ENCODE measurements at places on chromosomes 7 and 10.

GRCh38 chr10:102726274-102726673, 11.8 kb downstream of the SFXN2 start:
- no peak for DNase-seq

DNA sequence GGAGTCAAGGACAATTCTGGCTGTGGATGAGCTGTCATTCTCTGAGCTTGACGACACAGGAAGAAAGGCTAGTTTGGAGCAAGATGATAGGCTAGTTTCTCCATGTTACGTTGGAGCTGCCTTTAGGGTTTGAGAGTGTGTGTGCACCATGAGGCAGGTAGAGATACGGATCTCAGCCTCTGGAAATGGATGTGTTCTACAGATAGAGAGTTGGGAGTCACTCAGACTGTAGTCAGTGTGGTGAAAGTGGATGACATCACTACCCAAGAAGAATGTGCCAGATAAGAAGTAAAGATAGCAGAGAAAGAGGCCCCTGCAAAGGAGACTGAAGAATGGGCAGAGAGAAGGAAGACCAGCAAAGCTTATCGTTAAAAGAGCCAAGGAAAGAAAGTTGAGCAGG, 42.4 kb downstream of the PNLIPRP3 start:
- no peak for DNase-seq

DNA sequence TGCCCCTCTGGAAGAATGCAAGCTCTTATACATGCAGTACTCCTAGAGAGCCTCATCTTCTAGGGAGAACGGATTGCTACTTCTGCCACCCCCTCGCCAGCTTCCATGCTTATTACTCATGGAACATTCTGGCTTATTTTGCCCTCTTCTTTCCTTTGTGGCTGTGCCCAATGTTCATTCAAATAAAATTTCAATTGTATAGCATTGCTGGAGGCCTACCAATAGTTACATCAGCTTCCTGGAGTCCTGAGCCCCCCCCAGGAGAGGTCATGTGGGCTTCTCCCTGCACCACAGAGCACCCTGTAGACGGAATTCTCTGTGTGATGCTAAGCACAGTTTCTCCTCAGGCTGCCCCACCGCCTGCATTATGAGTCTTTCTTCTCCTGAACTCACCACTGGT, 1094.0 kb downstream of the KCNMA1 start:
- DNase-seq: no peak

DNA sequence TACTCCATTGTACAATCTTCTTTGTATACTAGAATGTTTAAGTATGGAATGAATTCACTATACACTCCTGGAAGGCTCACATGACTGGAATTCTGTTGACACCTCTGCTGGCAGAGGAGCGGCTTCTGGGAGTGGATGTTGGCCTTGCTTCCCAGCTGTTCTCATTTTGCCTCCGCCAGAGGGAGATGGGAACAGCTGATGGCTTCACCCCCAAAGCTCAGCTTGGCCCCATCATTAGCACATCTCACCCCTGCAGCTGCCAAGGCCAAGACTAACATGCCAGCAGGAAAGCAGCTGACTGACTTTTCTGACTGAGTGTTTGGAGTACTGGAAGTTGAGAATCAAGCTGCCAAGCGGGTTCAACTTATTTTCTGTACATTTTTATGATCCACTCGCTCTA, 15.1 kb downstream of the ADAM12 start:
- no peak for DNase-seq

GRCh38 chr7:5693529-5693928, 87.9 kb downstream of the RNF216 start:
- DNase-seq: peak; percentile 98

GRCh38 chr10:29623797-29624196, 11.0 kb downstream of the SVIL start:
- DNase-seq: peak; percentile 28

DNA sequence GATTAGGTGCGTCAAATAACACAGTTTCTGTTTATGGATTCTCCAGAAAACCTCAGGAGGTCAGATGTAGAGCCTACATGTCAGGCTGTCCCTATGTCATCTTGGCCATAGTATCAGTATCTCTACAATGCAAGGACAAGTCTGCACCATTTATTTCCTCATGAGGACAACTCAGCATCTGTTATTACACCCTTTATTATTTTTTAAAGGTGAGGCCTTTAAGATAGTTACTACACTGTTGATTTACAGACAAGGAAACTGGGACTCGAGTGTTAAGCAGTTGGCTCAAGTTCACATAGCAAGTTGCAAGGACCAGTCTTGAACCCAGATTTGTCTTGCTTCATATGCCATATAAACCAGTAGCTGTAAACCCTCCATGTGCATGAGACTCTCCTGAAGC, 23.2 kb upstream of the PPA1 start:
- no peak for DNase-seq

GRCh38 chr7:43790006-43790405, 31.5 kb downstream of the BLVRA start:
- DNase-seq: no peak

DNA sequence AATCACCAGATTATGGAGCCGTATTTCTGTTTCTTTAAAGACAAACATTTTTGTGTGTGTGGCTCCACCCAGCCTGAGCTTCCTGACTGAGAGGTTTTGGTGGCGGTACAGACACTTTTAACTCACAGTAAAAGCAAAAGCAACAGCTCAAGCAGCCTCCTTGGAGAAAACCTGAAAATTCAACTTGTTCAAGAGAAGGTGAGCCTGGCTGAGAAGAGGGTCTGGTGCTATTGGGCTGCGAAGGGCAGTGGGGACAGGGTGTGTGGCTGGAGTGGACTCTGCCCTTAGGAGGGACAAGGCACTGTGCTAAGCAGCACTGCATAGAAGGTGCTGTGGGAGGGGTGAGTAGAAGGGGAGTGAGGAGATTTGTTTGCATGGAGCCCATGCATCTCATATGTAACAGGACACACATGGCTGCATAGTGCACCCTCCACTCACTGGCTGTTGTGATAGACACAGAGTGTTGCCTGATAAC, at the start of gene GIMAP7:
Gene GIMAP7, plus strand, starts transcription at position 125 of the 475 bp plus-strand sequence. CDS start 5,103 bp downstream, outside the sequence.
- no peak for DNase-seq

GRCh38 chr10:61765176-61766087, 102.7 kb downstream of the CABCOCO1 start:
- no peak for DNase-seq

- DNase-seq: no peak
Observed at GRCh38 chr7:57404343-57404966, 45.5 kb upstream of the ZNF716 start.

DNA sequence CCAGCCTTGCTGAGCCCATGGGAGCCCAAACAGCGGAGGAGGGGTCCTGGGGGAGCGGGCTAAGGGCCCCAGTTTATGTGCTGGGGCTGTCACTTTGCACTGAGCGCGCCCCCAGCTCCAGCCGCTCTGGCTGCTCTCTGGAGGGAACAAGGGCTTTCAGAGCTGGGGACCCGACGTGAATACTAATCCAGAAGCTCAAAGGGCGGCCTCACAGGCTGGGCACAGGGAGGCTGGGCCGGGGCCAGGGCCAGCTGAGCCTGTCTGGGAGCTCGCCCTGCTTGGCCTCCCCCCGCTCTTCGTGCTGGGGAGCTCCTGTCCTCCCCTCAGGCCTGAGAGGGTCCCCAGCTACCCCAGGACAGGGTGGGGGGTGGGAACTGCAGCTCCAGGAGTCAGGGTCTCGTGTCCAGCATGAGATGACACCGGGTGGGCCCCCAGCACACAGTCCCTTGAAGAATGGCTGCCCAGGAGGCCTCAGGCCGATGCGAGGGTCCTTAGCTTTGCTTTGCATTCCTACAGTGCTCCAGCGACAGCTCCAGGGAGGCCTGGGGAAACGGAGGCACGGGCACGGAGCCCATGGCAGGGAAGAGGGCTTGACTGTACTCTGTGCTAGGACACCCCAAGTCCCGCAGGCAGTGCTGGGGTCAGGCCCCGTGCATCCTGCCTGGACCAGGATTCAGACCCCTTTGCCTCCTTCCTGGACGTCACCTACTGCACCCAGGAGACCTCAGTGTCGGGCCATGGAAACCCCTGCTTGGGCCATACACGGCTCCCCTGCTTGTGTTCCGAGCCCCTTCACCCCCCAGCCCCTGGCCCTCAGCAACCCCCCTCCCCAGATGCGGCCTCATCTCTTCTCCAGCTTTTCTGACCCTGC, 5.8 kb upstream of the AMZ1 start:
- DNase-seq: no peak

DNA sequence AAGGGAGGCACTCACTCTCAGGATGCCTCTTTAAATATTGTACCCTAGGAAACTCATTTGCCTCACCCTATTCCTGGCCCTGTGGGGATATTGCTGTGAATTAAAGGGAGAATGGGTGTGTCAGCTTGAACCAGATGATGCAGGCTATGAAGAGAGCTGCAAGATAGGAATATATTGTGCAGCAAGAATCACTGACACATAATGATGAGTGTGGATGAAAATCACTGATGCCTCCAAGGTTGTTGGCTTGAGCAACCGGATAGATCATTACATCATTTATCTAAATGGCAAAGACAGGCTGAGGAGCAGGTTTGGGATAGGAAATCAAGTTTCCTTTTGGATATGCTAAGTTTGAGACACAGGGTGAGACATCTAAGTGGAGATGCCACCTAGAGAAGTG, 6.2 kb downstream of the SLC26A4 start:
- DNase-seq: no peak

- DNase-seq: no peak
Observed at GRCh38 chr10:95517536-95518454, 43.4 kb downstream of the SORBS1 start.

DNA sequence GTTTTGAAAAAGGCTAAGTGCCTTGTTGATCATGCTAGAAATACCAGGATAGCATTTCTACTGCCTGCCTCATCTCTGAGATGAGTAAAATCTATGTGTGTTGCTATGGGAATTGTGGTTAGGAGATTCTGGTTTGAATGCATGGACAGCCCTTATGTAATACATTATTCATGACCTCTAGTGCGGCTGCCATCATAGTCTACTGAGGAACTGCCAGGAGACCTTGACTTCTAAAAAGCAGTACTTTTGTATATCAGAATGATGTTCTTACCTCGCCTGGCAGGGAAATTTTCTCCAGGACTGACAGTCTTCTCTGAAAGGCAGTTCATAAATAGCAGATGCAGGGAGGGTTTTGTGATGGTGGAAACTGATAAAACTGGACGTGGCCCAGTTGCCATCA, 248.5 kb downstream of the NSUN6 start:
- no peak for DNase-seq

- DNase-seq: no peak
Observed at GRCh38 chr10:18306031-18306430, 165.8 kb downstream of the CACNB2 start.

DNA sequence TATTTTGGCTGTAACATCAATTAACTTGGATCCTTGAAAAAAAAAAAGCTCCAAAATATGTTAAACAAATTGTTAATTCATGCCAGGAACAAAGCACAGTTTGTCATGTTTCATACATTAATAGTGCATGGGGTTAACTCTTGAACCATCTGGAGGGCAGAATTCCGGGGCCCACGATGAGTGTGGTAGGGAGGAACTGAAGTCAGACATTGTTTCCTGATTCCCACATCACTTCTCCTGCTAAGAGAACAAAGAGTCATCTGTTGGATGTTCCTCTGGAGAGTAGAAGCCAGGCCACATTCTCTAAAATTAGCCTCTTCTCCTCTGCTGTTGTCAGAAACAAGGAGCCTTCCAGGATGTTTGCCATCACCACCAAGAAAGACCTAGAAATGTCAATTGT, 54.6 kb downstream of the TMEM178B start:
- no peak for DNase-seq

DNA sequence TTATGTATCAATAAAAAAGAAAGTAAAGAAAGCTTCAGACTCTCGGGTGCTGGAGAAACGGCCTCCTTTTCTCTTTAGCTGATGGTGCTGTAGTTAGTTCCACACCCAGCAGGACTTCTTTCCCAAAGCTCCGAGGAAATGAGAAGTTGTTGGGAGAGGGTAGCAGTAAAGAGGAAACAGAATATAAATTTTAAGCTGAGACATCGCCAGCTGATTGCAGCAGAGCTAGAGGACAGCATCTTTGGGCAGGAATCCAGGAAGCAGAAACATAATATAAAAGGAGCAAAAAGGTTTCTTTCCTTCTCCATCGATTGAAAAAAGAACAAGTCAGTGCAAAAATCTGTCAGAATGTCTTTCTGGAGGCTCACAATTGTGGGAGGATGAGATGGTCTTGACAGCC, 616.9 kb upstream of the FOXK1 start:
- DNase-seq: no peak

DNA sequence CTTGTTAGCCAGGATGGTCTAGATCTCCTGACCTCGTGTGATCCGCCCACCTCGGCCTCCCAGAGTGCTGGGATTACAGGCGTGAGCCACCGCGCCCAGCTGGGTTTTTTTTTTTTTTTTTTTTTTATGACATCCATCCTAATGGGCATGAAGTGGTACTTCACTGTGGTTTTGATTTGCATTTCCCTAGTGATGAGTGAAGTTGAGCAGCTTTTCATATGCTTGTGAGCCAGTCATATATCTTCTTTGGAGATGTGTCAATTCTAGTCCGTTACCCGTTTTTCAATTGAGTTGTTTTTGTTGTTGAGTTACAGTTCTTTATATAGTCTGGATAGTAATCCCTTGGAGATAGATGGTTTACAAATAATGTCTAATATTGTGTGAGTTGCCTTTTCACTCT, 127.7 kb downstream of the SMURF1 start:
- no peak for DNase-seq

DNA sequence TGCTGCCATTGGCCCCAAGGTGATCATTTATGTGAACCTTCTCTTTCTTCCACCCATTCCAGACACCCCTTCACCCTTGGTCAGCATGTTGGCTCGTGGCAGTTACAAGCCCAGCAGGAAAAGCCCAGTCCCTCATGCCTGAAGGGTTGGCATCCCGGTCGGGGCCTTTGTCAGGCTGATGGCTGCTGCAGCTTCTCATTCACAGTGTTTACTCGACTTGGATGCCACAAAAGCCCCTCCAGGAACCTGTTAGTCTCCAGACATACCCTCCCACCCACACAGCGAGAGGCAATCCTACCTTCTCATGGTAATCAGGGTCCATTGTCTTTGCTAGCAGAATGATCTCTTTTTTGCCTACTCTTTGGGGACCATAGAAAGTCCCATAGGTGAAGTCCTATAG, 200.8 kb upstream of the PFKP start:
- no peak for DNase-seq

GRCh38 chr10:73414230-73414945, 530 bp upstream of the ANXA7 start:
- DNase-seq: no peak

GRCh38 chr10:48806342-48806741, 121.7 kb downstream of the WDFY4 start:
- no peak for DNase-seq

- DNase-seq: no peak
Observed at GRCh38 chr7:153297141-153297540, 537.6 kb downstream of the ACTR3B start.

GRCh38 chr7:91976743-91977142, 36.1 kb downstream of the AKAP9 start:
- no peak for DNase-seq

DNA sequence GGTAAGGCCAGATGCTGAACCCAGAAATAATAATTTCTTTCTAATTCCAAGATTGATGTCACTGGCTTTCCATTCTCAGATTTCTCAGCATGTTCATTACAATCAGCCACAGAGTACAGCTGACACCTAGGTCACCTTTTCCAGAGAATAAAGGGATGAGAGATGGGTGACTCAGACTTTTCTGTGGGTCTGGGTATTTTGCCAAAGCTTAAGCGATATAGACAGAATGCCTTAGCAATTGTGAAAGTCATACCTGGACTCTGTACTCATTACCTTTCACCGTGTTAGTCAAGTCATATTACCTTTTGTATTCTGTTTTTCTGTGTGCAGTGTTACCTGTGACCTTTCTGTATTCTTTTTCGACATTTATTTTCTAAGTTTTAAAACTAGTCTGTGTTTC, 10.6 kb upstream of the PRTFDC1 start:
- no peak for DNase-seq

GRCh38 chr10:47071891-47072290, 160.7 kb downstream of the PTPN20 start:
- no peak for DNase-seq

All from AML-193 (cell line).